ENCODE measurements at places on chromosomes 16 and 17.

GRCh38 chr16:52549011-52549692, 2.2 kb upstream of the TOX3 start:
- DNase-seq = no peak

DNA sequence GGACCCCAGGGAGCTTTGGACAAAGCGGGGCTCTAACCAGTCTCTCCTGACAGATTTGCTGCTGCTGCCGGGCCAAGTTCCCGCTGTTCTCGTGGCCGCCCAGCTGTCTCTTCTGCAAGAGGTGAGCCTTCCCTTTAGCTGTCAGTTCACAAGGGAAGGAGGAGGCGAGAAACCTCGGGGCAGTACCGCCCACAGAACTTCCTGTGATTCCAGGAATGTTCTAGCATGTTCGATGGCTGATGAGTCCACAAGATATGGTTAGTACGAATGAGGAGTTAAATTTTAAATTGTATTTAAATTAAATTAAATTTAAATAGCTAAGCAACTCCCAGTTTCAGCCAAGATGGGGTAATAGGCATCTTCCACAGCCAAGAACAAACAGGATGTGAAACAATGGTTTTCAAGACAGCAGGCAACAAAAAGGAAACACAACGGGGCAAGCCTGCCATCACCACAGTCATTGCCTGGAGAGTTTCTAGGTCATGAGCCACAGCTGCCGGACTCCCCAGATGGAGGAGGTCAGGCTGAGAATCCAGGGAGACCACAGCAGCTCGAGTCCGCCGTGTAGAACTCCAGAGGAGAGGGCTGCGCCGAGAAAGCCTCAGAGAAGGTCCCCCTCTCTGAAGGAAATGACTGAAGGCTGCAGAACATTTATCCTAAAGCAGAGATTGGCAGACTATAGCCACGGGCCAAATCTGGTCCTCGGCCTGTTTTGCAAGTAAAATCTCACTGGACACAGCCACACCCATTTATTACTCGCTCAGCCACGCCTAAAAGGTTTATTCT, 9.5 kb upstream of the TCF25 start:
- no peak for DNase-seq

DNA sequence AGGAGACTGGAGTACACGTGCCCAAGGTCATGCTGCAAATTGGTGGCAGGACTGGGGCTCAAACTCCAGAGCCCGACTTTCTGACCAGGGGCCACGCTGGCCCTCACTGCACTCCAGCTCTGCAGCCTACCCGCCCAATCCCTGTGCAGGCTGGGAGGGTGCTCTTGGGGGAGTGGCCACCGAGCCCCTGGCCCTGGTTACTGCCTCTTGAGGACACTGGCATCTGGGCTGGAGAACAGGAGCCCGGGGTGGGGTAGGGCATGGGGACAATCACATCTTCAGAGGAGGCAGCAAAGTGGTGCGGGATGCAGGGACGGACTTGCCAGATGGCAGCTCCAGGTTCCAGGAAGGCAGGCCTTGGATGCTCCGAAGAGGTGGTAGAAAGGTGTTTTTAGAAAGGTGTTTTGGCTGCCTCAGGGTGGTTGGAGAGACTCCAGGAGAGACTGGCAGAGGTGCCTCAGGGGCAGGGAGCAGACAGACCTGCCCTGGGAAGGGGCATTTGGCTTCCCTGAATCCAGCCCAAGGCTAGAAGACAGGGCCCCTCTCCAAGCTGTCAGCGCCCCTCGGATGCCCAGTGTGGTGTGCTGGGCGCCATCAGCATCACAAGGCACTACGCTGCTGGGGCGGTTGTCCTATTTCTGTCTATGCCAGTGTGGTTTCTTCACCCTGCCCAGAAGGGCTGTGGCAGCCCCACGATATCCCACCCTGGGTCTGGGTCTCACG, 220.6 kb downstream of the NTN1 start:
- DNase-seq = no peak

- no peak for DNase-seq
These were observed 24.3 kb upstream of the GSE1 start for GRCh38 chr16:85588562-85589503.

DNA sequence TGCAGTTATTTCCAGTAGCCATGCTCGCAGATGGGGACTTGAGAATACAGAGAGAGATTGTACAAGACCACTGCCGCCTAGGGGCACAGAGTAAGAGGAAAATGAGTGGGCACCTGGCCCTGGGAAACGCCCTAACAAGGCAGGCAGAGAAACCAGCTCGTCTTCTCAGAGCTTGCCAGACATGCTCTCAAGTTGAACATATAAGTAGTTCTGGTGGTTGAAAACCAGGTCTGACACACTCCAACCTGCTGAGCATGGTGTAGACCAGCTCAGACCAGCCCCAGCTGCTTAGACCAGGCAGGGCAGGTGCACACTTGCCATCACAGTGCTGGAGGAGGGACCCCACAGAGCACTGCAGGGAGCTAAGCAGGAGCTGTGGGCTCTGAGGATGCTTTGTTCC, 250.5 kb downstream of the CPPED1 start:
- peak; percentile 13 for DNase-seq

- DNase-seq = no peak
These were observed 191.0 kb downstream of the PRKCA start for GRCh38 chr17:66493283-66494019.

GRCh38 chr17:30831663-30832437, at the start of gene ATAD5:
Gene ATAD5 (plus strand): TSS chr17:30831966. CDS start chr17:30832348, 382 bp downstream.
- peak; percentile 86 for DNase-seq

DNA sequence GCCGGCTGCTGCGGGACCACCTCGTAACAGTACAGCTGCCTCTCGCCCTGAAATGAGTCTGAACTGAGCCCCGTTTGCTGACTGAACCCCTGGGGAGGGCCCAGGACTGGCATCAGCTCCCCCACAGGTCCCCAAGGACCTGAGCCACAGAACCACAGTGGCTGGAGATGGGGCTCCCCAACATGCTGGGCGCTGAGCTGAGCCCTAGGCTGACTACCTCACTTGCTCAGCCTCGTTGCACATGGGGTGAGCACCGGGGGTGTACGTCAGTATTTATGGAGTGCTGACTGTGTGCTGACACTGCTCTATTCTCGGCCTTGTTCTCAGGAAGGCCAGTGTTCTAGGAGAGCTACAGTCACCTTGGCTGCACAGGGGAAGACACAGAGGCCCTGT, 6.6 kb upstream of the VASN start:
- DNase-seq = no peak

- DNase-seq = no peak
These were observed 35.3 kb downstream of the RAB11FIP3 start for GRCh38 chr16:460787-461186.

DNA sequence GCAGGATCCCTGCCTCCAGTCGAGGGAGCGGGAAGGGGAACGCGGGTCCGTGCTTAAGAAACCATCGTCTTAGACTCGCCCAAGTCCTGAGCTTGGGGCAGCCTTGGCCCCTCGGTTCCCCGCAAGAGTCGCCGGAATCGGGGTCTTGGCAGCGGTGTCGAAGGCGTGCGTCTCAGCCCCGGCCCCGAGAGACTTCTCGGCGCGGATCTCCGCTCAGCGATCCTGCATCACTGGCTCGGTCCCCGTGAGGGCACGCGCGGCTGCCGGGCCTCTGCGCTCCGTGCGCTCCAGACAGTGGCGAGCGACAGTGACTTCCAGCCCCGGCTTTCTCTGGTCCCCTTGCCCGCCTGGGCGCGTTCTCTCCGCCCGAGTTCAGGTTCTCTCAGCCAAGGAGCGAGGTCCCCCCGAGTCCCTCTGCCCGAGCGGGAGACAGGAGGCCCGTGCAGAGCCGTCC, 380 bp downstream of the HS3ST3A1 start:
- DNase-seq = no peak

DNA sequence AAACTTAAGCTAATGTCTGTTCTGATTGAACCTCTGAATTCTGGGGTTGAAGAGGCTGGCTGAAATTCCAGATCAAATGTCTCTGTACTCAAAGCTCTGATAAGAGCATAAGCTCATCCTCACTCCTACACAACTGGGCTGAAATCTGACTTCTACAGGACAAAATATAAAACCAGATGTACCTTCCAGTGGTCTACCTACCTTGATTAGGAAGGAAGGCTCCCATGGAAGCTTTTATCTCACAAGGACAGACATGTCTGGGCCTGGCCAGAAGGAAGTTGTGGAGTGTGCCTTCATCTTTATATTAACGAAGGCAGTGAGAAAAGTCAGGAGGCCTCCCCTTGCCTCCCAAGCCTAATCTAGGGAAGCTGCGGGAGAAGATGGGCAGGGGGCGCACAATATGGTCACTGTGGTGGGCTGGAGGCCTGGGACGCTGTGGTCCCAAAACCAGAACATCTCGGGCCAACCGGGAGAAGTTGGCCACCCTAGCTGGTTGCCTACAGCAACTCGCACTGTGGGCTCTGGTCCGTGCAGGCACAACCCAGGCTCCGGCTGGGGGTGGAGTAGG, 55.6 kb upstream of the LRRC37A3 start:
- no peak for DNase-seq

- DNase-seq = no peak
These were observed 2.3 kb upstream of the CBX4 start for GRCh38 chr17:79841369-79842135.

GRCh38 chr17:53942436-53942835, 119.7 kb downstream of the KIF2B start:
- no peak for DNase-seq

DNA sequence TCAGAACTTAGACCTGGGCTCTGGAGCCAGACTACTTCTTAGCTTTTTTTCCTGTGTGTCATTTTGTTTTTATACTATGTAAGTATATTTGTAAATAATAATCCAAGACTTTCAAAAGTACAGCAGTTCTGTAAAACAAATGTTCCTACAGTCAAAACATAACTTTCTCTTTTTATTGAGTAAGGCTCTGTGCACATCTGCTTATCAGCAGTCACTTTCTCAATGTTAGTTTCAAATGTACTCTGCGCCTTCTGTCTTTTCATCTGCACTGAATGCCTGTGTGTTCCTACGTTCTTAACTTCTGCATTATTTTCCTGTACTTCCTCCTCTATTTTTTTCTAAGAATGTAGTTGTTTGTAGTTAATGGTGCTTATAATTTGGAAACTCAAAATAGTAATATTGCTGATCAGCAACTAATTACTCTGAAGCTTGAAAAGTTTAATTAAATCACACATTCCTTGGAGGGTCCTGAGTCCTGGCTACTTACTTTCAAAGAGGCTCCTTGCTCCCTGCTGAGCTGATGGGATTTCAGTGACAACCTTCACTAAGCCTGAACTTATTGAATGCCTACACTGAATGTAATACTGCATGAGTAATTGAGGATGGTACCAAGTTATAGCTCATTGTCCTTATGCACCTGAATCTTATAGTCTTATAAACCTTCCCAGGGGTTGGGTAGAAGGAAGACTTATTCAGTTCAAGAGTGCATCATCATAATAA, 329.9 kb downstream of the KCNJ2 start:
- DNase-seq = no peak

DNA sequence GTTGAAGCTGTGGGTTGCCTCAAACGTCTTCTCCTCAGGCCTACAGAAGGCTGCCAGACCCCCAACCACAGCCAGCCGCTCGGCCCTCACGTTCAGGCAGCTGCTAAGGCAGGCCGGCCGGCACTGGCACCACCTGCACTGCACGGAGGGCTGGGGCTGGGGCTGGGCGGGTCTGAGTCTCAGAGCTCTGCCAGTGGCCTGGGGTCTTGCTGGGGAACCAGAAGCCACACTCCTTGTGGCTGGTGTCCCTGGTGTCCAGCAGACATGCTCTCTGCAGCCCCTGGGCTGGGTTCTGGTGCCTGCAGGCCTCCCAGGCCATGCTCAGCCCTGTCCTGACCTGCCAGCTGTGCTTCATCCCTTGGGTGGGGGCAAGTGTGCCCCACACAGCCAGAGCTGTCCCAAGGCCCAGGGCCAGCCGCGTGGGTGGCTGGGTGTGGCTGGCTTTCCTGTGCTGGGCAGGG, 42.0 kb downstream of the BAHCC1 start:
- DNase-seq = no peak

- no peak for DNase-seq
These were observed 80.6 kb downstream of the IRF8 start for GRCh38 chr16:85979605-85980004.

DNA sequence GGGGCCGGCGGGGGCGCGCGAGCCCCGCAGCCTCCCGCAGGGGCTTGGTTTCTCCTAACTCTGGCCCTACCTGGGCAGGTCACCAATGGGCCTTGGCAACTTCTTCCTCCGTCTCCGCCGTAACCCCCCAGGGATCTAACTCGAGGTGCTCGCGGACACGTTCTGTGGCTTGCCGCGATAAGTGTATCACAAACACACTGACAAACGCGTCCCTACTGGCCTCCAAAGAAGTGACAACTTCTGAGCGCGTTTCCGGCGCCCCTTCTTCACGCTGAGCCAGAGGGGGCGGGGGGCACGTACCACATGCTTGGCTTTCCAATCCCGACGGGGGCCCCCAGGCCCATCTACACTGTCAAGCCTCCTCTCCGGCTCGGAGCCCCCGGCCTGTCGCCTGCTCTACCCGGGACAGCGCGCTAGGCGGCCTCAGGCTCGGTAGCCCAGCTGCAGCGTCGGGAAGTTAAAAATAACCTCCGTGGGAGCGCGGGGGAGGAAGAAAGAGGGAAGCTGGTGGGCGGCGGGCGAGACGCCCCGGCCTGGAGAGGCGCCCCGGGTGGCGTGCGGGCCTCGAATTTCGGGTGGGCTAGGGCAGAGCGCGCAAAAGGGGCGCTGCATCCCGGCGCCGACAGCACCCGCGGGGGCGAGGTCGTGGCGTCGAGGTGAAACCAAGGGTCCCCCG, 725 bp upstream of the SPHK1 start:
- DNase-seq = no peak

DNA sequence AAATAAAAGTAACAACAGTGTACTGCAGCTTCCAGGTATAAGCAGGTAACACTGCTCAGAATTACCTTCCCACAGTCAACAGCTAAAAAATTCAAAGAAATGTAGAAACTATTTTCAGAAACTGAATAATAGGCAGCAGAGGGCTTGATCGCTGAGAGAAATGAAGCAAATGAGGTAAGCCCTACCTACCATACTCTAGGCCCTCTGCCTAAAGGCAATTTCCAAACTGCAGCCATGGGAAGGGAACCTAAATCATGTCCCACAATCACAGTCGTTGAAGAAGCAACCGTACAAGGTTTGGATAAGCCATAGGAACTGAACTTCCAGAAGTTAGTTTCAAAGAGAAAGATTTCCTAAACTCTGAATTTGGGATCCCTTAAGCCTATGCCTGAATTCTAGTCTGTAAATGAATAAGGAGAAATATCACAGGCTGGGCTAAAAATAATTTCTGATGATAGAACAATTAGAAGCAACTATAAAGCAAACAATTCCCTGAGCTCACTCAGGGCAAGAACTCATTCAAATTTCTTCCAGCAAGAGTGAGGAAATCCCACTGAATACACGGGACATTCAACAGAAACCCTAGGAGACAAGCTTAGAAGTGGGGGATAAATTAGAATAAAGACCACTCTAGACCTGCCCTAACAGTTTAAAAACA, 24.5 kb downstream of the NCOR1 start:
- DNase-seq = no peak

GRCh38 chr17:76994237-76994637, 126.0 kb downstream of the MGAT5B start:
- DNase-seq = no peak

GRCh38 chr16:31460582-31461002, 1.3 kb downstream of the ARMC5 start:
- no peak for DNase-seq

DNA sequence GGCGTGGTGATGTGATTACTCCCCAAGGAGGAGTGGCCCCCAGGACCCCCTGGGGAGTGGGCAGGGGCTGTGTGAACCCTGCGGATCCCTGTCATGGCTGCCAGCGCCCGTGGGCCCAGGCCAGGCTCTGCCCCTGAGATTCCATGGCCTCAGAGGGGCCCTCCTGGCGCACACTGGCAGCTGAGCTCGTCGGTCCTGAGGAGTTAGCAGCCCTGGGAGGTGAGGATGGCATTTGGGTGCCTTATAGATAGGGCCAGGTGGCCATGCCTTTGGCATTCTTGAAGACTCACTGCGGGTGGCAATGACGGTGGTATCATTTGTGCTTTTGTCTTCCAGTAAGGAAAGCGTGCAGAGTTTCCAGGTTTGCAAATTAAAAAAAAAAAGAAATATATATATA, 146.8 kb upstream of the GSE1 start:
- no peak for DNase-seq

Measured in posterior cingulate gyrus (tissue), 11 donors.